ENCODE measurements at places on chromosomes 5 and 9. TPM values are rescaled to one million over a fixed set of nuclear protein-coding genes. Genes with fewer than 3 reads are reported as not detected.

DNA sequence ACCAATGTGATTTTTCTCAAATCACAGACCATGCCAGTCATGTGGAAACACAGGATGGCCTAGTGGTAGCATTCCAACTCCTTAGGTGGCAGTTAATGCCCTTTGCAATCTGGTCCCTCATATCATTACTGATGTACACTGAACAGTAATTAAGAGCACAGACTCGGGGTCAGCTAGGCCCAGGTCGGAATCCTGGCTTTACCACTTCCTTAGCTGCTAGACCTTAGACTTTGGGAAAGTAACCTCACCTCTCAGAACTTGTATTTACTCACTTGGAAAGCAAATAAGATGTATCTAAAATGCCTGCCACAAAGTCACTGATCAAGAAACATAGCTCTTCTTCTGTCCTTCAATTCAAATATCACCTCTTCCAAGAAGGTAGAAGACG lies 112.8 kb downstream of the MAPKAP1 start:
- DNase-seq: no peak

- no peak for DNase-seq
Observed at GRCh38 chr9:1100201-1100600, 50.0 kb downstream of the DMRT2 start.

DNA sequence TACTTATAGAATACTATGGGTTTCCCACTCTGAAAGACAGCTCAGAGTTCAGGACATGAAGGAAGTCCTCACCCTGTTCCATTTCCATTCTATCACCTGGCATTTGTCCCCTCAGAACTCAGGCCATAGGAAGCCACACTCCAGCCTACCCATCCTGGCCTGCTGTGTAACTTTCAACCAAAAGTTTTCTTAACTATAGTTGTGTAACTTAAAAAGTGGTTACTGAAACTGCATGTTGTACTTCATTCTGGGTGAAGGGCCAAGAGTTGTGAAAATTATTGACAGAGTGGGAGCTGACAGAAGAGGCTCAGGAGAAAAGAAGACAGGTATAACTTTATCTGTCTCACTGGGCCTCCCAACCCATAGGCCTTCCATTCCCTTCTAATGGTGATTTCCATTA lies 212.5 kb downstream of the RAB3C start:
- DNase-seq: no peak

EGFLAM gene
- not detected for polyA plus RNA-seq

MYORG gene
- polyA plus RNA-seq: 1.4 TPM

SMIM33 gene
- polyA plus RNA-seq: 0.64 TPM

Measured in naive thymus-derived CD4-positive, alpha-beta T cell (primary cell).